ENCODE measurements at places on chromosomes 11 and 22.

GRCh38 chr11:68844801-68845200 is 3.1 kb upstream of the CPT1A start:
- no peaks in the 10 kb centered on the region for H3K36me3 ChIP-seq
- H3K27me3 ChIP-seq: peaks cover 32% of the 10 kb centered on the region
- H3K4me1 ChIP-seq: peaks cover 27% of the 10 kb centered on the region
- no peak overlapping the region for H3K27ac ChIP-seq

- peaks cover 1% of the 10 kb centered on the region for H3K27me3 ChIP-seq
- DNase-seq: no peak
- H3K4me3 ChIP-seq: no peak overlapping the region
- no peaks in the 10 kb centered on the region for H3K36me3 ChIP-seq
- no peak overlapping the region for H3K27ac ChIP-seq
- no peaks in the 10 kb centered on the region for H3K4me1 ChIP-seq
These were observed 76.2 kb downstream of the GALNT18 start for GRCh38 chr11:11545285-11546275.

- no peak overlapping the region for H3K27ac ChIP-seq
- no peak overlapping the region for H3K4me3 ChIP-seq
- H3K27me3 ChIP-seq: no peaks in the 10 kb centered on the region
- no peak for DNase-seq
- H3K4me1 ChIP-seq: peaks cover 5% of the 10 kb centered on the region
These were observed 61.0 kb upstream of the PLET1 start for GRCh38 chr11:112321501-112322172.

DNA sequence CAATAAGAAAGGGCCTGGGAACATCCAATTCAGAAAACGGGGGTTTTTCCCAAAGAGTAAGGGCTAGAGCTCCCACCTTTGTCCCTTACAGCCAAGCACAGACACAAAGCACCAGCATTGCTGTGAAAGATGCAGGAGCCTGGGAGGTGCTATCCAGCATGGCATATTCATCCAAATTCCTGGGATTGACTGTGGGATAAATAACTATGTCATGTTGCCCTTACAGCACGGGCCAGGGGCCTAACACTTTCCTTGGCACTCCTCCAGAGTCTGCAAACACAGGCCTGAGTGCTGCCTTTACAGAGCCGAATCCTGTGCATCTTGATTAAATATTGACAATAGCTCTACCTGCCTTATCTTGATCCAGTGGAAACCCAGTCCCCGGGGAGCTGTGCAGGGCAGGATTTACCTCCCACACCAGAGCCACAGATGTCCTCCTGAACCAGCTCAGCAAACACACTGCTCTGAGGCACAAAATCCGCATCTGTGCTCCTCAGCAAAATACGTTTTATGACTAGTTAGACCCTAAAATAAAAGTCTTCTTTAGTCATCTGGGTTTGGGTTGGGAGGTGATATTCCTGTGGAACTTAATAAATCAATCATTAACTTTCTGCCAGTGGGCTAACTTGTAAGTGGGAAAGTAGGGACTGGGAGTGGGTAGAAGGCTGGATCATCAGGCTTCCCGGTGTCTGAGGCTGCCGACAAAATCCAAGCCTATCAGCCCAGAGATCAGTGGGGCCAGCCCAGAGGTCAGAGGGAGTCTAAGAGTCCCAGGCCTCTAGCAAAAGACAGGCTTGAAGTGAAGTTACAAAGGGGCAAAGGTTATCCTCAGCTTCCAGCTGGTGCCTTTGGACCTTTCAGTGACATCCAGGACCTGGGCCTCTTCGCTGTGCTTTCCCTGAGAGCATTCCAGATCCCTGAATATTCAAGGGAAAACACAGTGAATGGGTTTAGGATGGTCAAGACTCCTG is 36.5 kb downstream of the POU2AF3 start:
- H3K27me3 ChIP-seq: peaks cover 7% of the 10 kb centered on the region
- no peak overlapping the region for H3K4me3 ChIP-seq
- H3K27ac ChIP-seq: no peak overlapping the region
- no peak for DNase-seq
- no peaks in the 10 kb centered on the region for H3K4me1 ChIP-seq
- peaks cover 1% of the 10 kb centered on the region for H3K36me3 ChIP-seq

- H3K27me3 ChIP-seq: no peaks in the 10 kb centered on the region
- no peak for DNase-seq
- no peaks in the 10 kb centered on the region for H3K4me1 ChIP-seq
- H3K27ac ChIP-seq: no peak overlapping the region
- no peak overlapping the region for H3K4me3 ChIP-seq
- no peaks in the 10 kb centered on the region for H3K36me3 ChIP-seq
These were observed 174.7 kb upstream of the MTNR1B start for GRCh38 chr11:92794783-92795182.

- no peaks in the 10 kb centered on the region for H3K36me3 ChIP-seq
- H3K27ac ChIP-seq: no peak overlapping the region
- no peak overlapping the region for H3K4me3 ChIP-seq
- no peak for DNase-seq
These were observed 9.2 kb upstream of the MRGPRF start for GRCh38 chr11:69022260-69022659.

DNA sequence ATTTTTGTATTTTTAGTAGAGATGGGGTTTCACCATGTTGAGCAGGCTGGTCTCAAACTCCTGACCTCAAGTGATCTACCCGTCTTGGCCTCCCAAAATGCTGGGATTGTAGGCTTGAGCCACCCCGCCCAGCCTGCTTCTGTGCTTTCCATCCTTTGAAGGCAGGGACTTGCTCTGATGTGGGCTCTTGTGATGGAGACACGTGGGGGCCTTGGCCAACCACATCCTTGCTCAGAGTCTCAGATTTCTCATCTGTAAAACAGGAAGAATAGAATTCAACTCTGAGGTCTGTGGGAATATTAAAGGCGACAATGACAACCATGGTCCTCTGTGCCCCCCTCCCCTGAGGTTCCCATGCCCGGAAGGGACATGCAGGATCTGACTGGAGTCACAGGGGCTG is 3.8 kb upstream of the GGA1 start:
- H3K4me1 ChIP-seq: peaks cover 40% of the 10 kb centered on the region
- no peak overlapping the region for H3K4me3 ChIP-seq
- no peak overlapping the region for H3K27ac ChIP-seq
- H3K36me3 ChIP-seq: peaks cover 1% of the 10 kb centered on the region
- DNase-seq: peak; percentile 65
- peaks cover 6% of the 10 kb centered on the region for H3K27me3 ChIP-seq

DNA sequence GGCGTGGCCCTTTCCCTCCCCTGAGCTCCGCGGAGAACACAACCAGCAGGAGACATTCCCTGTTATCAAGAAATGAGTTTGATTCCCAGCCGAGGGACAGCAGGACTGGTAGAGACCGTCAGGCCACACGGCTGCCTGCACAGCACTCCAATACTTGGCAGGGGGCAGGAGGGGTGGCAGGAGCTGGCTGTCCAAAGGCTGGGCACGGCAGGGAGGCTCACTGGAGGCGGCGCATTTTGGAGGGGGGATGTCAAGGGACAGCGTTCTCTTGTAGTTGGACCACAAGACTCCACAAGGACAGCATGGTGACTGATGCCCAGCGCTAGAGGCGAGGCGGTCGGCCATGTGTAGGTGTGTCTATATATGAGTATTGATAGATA is 66.7 kb upstream of the A4GALT start:
- H3K4me3 ChIP-seq: no peak overlapping the region
- no peak overlapping the region for H3K27ac ChIP-seq
- H3K4me1 ChIP-seq: no peaks in the 10 kb centered on the region
- DNase-seq: no peak

DNA sequence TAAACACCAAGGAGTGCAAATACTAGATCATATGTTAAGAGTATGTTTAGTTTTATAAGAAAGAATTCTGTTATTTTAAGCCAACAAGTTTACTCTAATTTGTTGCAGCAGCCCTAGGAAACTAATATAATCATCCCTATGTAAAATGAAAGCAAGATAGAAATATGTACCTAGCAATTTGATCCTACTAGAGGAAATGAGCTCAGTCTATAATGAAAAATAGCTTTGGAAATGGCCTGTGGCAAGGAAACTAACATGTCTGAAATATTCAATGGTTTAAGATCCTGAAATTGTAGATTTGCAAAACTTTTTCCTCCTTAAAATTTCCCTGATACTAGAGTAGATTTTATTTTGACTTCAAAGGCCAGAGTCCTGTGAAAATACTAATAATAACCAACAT is 112.7 kb upstream of the SLC5A12 start:
- no peak overlapping the region for H3K4me3 ChIP-seq
- DNase-seq: no peak
- H3K36me3 ChIP-seq: no peaks in the 10 kb centered on the region
- H3K27me3 ChIP-seq: no peaks in the 10 kb centered on the region
- no peak overlapping the region for H3K27ac ChIP-seq
- no peaks in the 10 kb centered on the region for H3K4me1 ChIP-seq

GRCh38 chr11:134151083-134151747 is 72.6 kb downstream of the NCAPD3 start:
- peaks cover 38% of the 10 kb centered on the region for H3K36me3 ChIP-seq
- no peaks in the 10 kb centered on the region for H3K4me1 ChIP-seq
- H3K27me3 ChIP-seq: no peaks in the 10 kb centered on the region

GRCh38 chr11:125987066-125987641 is 41.3 kb downstream of the VSIG10L2 start:
- H3K36me3 ChIP-seq: no peaks in the 10 kb centered on the region
- H3K27me3 ChIP-seq: peaks cover 2% of the 10 kb centered on the region
- no peak for DNase-seq
- no peak overlapping the region for H3K27ac ChIP-seq
- H3K4me3 ChIP-seq: no peak overlapping the region

DNA sequence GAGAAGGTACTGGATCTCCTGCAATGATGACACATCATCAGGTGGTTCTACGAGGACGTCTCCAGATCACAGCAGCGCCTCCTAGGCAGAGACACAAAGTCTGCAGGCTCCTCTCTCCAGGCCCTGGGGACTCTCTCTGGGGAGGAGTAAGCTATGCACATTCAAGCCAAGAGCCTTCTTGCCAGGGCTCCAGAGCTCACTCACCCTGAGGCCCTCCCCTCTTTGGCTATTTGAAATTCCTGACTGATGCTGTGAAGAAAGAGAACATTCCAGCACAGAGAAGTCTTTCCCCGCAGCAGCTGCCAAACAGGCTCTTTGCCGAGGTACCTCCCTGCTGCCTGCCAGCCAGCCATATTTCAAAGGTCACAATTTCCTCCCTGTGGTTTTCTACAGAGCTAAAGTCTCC is 204.9 kb downstream of the CSNK2A3 start:
- H3K27me3 ChIP-seq: peaks cover 2% of the 10 kb centered on the region
- H3K36me3 ChIP-seq: peaks cover 13% of the 10 kb centered on the region
- no peak overlapping the region for H3K4me3 ChIP-seq
- peaks cover 37% of the 10 kb centered on the region for H3K4me1 ChIP-seq
- no peak for DNase-seq
- H3K27ac ChIP-seq: no peak overlapping the region
